ENCODE measurements at places on chromosomes 2 and 18. TPM values are rescaled to one million over a fixed set of nuclear protein-coding genes. Genes with fewer than 3 reads are reported as not detected.

DNA sequence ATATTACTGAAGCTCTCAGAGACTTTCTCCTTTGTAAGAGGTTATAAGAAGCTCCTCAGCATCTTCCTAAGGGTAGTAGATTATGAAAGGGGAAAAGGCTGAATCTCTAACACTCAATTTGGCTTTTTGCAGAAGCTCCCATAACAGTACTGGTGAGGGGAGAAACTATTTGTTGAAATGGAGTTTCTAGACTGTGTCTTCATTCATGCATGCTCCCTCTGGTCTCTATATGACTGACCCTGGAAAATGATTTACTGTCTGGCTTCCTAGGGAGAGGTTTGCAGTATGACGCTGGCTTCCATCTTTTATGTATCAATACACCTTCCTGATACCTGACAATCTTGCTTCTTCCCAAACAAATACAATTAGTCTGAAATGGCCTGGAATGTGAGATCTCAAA is 63.9 kb downstream of the LDAH start:
- DNase-seq: no peak

- no peak for DNase-seq
Measured at GRCh38 chr2:41847744-41848441, 199.9 kb upstream of the PKDCC start.

GRCh38 chr2:120654381-120655134 is 81.1 kb upstream of the GLI2 start:
- DNase-seq: no peak

DNA sequence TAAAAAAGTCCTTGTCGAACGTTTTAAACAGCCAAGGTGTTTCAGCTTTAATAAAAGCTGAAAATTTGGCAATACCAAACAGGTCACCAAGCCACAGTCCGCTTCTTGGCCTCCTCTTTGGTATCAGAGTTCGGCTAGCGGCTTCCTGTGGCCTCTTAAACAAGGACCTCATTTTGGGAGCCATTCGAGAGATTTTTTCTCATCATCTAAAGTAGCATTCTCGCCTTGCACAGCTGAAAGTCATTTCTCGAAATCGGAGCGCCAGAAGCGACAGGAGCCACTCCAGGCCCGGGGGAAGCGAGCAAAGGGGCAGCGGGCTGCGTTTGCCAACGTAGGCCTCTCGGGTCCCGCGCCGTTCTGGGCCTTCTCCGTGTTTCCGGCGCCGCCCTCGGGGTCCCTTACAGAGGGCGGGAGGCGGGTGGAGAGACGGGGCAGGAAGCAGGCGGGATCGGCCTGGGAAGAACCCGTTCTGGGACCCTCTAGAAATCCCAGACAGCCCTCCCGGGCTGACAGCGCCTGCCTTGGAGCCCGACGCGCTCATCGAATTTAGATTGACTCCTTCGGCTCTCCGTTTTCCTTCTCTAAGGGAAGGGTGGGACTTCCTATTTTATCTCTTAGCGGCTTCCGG is 522 bp upstream of the ZNF407 start:
- DNase-seq: no peak

- no peak for DNase-seq
Measured at GRCh38 chr18:33372442-33372841, 68.1 kb downstream of the CCDC178 start.

- no peak for DNase-seq
Measured at GRCh38 chr2:88654714-88655113, 27.4 kb upstream of the EIF2AK3 start.

DNA sequence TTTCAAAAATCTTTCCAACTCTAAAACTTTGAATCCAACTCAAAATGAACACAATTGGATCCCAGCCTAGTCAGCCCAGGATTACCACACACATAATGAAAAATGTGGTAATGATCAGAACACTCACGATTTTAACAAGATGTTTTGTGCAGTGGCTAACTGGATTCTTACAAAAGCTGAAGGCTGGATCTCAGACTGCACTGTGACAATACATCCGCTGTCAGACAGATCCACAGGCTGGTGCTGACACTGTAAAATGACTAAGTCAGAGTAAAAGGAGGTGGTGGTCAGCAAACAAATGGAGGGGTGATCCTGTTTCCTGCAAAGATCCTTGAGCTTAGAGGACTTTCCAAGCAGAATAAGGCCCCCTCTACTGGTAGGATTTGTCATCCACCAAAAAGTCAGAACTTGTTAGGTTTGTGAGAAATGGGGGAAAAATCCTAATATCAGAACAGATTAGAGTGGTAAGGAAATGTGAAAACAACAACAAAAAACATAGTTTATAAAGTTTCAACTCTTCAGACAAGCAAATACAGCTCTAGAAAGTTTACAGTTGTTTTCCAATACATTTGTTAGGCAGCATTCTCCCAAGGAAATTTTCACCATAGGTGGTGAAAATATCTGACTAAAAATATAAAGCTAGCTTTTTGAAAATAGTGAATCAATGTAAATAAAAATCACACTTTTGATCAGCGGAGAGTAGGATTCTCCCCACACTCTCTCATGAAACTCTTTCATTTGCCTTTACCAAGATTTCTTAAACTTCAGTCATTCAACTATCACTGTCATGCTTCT is 211.9 kb downstream of the AGPS start:
- no peak for DNase-seq

DNA sequence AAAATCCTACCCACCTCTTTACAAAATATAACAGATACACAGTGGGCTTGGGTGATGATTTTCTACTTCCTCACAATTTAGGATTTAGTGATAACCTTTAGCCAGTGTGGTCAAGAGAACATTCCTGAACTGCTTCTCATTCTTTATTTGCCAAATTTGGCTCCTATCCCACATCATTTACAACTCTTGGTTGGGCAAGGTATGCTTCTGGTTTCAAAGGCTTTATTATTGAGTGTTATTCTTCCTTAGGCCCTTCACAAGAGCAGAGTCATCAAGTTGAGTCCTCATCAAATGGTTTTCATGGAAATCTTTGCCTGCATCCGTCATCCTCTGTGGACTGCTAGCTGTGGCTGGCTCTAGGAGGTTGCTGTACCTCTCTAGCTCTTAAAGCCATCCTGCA is 472.0 kb upstream of the ETAA1 start:
- no peak for DNase-seq

DNA sequence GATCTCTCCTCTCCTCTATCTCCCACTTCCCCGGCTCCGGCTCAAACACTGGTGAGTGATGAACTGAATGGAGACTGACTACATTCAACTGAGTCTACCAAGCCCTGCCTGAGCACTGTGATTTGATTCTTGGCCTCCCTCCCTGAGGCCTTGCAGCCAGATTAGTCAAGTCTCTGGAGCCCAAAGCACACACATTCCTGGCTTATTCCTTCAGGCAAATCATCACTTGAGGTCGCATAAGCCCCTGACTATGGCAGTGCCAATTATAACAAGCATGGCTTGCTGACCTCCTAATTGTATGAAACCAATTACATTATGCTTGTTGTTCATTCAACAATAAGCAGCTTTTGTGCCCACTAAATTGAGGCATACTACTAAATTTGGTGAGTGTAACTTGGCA is 34.6 kb downstream of the EFEMP1 start:
- no peak for DNase-seq

DNA sequence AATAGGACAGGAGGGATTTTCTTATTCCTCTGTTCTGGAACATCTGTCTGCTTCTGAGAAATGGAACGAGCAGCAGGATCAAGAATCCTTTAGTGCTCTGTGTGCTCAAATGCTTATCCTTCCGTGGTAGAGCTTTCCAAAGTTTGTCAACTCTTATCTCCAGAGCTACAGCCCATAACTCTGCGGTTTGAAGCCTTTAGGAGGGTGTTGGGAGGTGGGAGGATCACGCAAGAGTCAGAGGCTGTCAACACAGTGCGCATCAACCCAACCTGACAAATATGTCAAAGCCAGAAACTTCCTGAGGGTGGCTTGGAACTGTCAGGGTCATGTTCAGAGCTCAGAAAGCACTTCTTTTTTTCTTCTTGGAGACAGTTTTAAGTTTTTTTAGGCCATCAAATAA is 95.9 kb downstream of the CRIM1 start:
- DNase-seq: no peak

- DNase-seq: no peak
Measured at GRCh38 chr2:7394195-7394594, 477.0 kb downstream of the RNF144A start.

- no peak for DNase-seq
Measured at GRCh38 chr2:9808334-9809063, 34.8 kb upstream of the TAF1B start.

GRCh38 chr2:177193240-177193639 is 19.4 kb upstream of the HNRNPA3 start:
- DNase-seq: no peak

DNA sequence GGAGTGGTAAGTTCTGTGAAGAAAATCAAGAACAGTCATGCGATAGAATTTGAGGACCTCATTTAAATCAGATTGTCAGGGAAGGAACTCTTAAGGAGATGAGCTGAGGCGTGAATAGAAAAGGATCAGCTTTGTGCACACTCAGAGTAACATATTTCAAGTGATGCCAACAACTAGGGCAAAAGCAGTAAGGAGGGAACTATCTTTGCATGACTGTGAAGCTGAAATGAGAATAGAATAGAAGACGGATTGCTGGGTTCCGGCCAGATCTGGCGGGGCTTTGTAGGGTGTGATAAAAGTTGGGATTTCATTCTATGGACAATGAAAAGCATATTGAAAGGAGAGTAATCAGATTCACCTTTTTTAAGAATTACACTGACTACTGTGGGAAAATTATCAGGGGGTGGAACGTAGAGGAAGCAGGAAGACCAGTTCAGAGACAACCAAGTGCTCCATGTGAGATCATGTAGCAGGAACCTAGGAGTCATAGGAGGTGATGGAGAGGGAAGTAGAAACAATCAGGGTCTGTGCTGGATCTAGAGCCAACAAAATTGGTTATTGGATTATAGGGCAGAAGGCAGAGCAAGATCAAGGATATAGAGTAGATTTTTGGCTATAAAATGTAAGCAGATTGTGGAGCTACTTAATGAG is 884.3 kb downstream of the DCC start:
- DNase-seq: no peak

GRCh38 chr2:119013671-119014070 is 71.7 kb downstream of the MARCO start:
- no peak for DNase-seq

DNA sequence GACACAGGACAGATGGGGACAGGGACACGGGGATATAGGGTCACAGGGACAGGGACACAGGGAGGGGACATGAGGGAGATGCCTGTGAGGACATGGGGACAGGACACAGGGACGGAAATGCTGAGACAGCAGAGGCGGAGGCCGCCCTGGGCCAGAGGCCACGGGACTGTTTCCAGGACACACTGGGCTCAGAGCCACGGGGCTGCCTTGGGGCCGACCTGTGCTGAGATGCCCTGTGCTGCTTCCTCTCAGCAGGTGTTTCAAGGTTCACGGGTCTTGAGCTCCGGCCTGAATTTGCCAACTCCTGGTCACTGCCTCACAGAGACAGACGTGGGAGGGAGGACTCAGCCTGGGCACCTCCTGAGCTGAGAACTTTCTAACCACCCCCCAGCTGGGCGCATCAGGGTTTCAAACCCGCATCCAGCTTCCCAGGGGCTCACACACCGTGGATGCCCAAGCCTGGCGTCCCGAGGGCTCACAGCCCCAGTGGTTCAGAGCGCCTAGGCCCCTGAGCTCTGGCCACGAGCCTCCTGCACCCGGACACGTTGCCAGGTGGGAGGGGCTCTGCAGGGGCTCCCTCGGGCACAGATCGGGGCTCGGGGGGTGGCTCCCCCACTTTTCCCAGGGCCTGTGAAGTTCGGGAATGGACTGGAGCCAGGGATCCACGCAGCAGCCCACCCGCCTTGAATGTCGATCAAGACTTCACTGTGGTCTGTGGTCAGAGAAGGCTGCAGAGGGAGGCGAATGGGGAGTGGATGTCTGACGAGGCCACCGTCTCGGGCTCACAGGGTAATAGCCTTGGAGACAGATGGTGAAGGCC is 64.1 kb downstream of the SLC66A2 start:
- no peak for DNase-seq

GRCh38 chr2:49288902-49289700 is 134.8 kb upstream of the FSHR start:
- DNase-seq: no peak

GRCh38 chr2:111944531-111945210 is 46.3 kb downstream of the MERTK start:
- no peak for DNase-seq

DNA sequence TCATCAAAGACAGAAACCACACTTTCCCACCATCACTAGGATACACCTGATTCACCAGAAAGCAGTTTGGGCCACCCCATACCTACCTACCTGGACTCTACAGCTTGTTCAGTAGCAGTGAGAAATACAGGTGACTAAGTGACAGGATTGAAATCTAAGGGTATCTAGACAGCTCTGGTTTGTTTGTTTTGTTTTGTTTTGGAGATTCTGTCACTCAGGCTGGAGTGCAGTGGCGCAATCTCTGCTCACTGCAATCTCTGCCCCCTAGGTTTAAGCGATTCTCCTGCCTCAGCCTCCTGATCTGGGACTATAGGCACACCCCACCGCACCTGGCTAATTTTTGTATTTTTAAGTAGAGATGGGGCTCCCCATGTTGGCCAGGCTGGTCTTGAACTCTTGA is 3.1 kb downstream of the TTC21B start:
- DNase-seq: no peak

DNA sequence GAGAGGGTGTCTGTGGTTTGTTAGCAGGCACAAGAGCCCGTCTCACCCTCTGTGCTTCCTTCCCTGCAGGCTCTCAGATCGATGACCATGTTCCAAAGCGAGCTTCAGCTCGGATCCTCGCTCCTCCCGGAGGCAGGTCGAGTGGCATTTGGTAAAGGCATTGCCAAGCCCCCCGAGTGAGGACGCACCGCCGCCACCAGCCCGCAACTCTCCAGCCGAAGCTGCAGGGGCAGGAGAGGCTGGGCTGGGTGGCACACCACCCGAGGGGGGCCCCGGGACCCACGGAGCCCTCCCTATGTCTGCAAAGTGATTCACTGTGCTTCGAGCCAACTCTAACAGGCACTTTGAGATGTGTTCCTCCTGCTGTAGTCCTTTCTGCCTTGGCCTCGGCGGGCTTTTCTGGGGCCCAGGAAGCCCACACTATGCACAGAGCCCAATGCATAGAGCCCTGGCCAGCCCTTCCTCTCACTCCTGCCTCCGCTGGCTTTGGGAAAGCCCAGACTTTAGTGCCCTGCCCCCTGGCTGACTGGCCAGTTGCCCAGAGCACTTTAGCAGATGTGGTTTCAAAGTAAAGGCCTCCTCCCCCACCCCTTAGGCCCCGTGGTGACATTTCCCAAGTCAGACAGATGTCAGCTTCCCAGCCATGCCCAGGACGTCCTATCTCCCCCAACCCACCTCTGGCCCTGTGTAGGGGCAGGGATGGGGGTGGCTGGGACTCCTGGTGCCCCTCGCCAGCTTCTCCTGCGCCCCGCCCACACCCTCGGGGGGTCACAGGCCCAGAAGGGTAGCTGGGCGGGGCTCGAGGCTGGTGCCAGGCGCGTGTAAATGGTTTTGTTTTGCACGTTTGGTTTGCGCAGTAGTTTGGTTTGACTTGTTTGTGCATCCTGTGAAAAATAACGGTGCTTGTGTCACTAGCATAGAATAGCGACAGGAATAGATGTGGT is 23.3 kb upstream of the MAPRE3 start:
- no peak for DNase-seq

PLGLB1 gene
- 4.4 TPM for total RNA-seq

CCDC74B gene
- 0.84 TPM for total RNA-seq

EVX2 gene
- not detected for total RNA-seq

STARD6 gene
- total RNA-seq: 0.46 TPM

CACNB4 gene
- total RNA-seq: 0.18 TPM

TNFAIP6 gene
- not detected for total RNA-seq

GPBAR1 gene
- 0.51 TPM for total RNA-seq
